Hepatocyte (in vitro differentiated cells): ENCODE measurements at places on chromosomes 7 and 10. TPM values are rescaled to one million over a fixed set of nuclear protein-coding genes. Genes with fewer than 3 reads are reported as not detected.
A peak's percentile ranks its signal among the peaks of the same experiment; 100 is the strongest.

DNA sequence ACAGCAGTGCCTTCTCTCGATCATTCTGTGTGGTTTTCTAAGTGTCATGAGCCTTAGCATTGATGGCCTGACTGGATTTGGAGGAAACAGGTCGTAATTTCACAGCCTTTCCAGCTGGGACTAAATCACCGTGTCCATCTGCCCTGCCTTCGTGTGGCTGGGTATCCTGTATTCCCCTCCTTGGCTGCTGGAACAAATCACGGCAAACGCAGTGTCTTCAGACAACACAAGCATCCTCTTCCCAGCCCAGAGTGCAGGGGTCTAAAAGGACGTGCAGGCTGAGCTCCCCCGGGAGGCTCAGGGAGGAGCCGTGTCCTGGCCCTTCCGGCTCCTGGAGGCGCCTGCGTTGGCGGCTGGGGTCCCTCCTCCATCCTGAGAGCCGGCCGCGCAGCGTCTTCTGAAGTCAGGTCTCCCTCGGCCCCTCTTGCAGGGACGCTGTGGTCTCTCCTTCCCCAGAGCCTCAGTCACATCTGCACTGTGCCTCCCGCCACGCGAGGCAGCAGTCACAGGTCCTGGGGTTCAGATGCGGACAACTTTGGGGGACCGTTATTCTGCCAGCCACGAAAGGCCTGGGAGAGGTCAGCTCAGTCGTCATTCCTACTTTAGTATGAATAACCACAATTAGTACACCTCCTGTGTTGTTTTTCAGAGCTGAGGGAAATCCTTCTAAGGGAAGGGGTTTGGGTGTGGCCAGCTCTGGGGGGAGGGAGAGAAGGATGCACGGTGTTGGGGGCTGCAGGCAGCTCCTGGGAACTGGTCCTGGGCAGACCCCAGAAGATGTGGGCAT lies 41.1 kb downstream of the FAM20C start:
- no peak overlapping the region for H3K4me3 ChIP-seq
- peak overlapping the region; percentile 76 for H3K27ac ChIP-seq

DNA sequence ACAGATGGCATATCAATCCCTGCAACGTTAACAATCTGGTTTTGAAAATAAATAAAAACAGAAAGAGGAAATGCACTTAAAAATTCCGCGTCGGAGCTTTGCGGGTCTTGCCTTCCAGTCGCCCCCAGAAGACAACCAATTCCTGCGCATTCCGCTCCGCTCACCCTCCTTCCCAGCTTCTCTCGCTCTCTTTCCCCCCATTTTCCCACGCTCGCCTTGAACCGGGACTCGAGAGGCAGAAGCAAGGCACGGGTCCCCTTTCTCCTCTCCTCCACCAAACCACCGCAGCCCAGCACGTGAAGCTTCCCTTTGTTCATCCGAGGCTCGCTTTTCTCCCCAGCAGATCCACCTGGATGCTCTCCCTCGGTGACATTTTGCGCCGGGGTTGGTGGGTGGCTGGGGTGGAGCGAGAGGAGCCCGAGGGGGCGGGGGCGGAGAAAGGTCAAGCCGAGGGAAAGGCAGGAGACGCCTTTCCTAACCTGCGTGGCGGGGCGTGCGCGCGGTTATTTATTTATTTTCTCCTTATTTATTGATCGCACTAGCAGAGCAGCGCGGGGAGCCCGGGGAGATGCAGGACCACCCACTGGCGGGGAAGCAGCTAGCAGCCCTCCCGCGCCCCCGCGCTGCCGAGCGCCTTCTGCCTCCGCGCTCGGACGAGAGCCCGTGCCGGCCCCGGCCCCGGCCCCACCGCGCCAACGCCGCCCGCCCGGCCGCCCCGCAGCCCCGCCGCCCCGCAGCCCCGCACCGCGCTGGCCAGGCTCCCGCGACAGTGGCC lies at the start of gene KCND2:
TSS of gene KCND2 (plus strand) at position 475 of the 775 bp plus-strand sequence.
- H3K4me1 ChIP-seq = no peaks in the 10 kb centered on the region
- peak within 1 kb of the TSS; percentile 87 for H3K4me3 ChIP-seq
- H3K27ac ChIP-seq = no peak within 1 kb of the TSS
- H3K36me3 ChIP-seq = no peaks in the 10 kb centered on the region
- peaks cover 11% of the 10 kb centered on the region for H3K27me3 ChIP-seq

DNA sequence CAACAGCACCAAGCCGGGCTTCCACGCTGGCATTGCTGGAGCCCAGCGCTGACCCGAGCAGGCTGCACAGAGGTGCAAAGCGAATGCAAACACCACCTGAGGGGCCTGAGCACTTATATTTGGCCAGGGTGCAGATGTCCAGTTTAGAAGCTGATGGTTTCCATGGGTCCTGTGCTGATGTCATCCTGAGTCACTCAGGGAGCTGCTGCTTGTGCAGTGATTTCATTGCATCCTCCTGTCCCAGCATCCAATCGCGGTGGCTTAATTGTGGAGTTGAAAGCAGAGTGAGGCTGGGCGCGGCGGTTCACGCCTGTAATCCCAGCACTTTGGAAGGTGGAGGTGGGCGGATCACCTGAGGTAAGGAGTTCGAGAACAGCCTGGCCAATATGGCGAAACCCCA lies 410.2 kb upstream of the KLF6 start:
- H3K27ac ChIP-seq = no peak overlapping the region
- no peak overlapping the region for H3K4me3 ChIP-seq
- no peak for DNase-seq
- no peaks in the 10 kb centered on the region for H3K27me3 ChIP-seq

- H3K4me1 ChIP-seq = peaks cover 18% of the 10 kb centered on the region
- no peaks in the 10 kb centered on the region for H3K36me3 ChIP-seq
- DNase-seq = no peak
- H3K27me3 ChIP-seq = no peaks in the 10 kb centered on the region
Observed at GRCh38 chr7:7793921-7794320, 75.5 kb upstream of the RPA3 start.

DNA sequence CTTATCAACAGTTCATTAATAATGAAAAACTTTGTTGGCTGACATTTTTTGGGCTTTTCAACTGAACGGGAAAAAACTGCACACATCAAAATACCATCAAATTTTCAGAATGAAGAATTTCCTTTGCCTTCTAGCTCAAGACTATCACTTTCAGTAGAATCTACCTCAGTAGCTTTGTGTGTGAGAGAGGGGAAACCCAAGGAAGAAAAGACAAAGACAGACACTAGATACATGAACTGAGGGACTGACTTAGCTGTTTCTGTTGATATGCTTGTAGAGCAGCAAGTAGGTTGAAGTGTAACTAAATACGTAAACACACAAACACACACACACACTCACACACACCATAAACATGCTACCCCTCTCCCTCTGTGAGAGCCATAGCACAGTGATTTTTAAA lies 257.1 kb downstream of the CDK14 start:
- no peaks in the 10 kb centered on the region for H3K27me3 ChIP-seq
- DNase-seq = no peak
- no peak overlapping the region for H3K27ac ChIP-seq
- H3K4me3 ChIP-seq = no peak overlapping the region
- no peaks in the 10 kb centered on the region for H3K36me3 ChIP-seq

GRCh38 chr10:14016011-14016536 lies 314.6 kb downstream of the FRMD4A start:
- H3K4me3 ChIP-seq = no peak overlapping the region
- no peaks in the 10 kb centered on the region for H3K27me3 ChIP-seq
- H3K27ac ChIP-seq = no peak overlapping the region
- peaks cover 9% of the 10 kb centered on the region for H3K4me1 ChIP-seq
- no peaks in the 10 kb centered on the region for H3K36me3 ChIP-seq

GRCh38 chr7:144725070-144725469 lies 110.8 kb downstream of the TPK1 start:
- no peaks in the 10 kb centered on the region for H3K36me3 ChIP-seq
- H3K4me1 ChIP-seq = no peaks in the 10 kb centered on the region
- DNase-seq = no peak
- no peak overlapping the region for H3K27ac ChIP-seq

GRCh38 chr7:123681561-123681960 lies 25.9 kb downstream of the LMOD2 start:
- no peaks in the 10 kb centered on the region for H3K36me3 ChIP-seq
- no peak overlapping the region for H3K4me3 ChIP-seq
- H3K4me1 ChIP-seq = peaks cover 11% of the 10 kb centered on the region
- H3K27ac ChIP-seq = no peak overlapping the region
- no peaks in the 10 kb centered on the region for H3K27me3 ChIP-seq
- no peak for DNase-seq

- peak; percentile 1 for DNase-seq
- H3K4me3 ChIP-seq = no peak overlapping the region
- no peaks in the 10 kb centered on the region for H3K4me1 ChIP-seq
- no peak overlapping the region for H3K27ac ChIP-seq
Observed at GRCh38 chr10:42990016-42990720, 86.7 kb upstream of the RET start.

DNA sequence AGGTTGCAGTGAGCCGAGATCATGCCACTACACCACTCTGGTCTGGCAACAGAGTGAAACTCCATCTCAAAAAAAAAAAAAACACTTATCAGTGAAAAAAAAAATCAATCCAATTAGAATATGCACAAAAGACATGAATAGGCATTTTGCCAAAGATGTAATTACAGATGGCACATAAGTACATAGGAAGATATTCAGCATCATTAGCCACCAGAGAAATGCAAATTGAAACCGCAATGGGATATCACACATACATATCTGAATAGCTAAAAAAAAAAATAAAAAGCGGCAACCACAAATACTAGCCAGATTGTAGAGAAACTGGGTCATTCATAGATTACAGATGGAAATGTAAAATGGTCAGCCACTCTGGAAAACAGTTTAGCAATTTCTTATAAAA lies 1310.8 kb downstream of the XPNPEP1 start:
- H3K27me3 ChIP-seq = no peaks in the 10 kb centered on the region
- H3K36me3 ChIP-seq = no peaks in the 10 kb centered on the region
- no peak for DNase-seq
- no peaks in the 10 kb centered on the region for H3K4me1 ChIP-seq

Gene PCGF6
- total RNA-seq = 9.0 and 12.6 TPM in 2 replicates

Gene IGFBP3
- total RNA-seq = 573 and 632 TPM in 2 replicates

Gene CALML5
- total RNA-seq = not detected in 2 replicates

Gene AKR1C4
- 1.5 and 1.7 TPM in 2 replicates for total RNA-seq
